AG04449 (cell line): ENCODE measurements at places on chromosomes 16 and 17.

- no peak for DNase-seq
Measured at GRCh38 chr17:16440901-16441629, 25.7 kb downstream of the TRPV2 start.

- DNase-seq: no peak
Measured at GRCh38 chr17:47705536-47706530, 11.9 kb downstream of the TBKBP1 start.

GRCh38 chr16:50386774-50387173 is 18.0 kb upstream of the BRD7 start:
- DNase-seq: no peak

DNA sequence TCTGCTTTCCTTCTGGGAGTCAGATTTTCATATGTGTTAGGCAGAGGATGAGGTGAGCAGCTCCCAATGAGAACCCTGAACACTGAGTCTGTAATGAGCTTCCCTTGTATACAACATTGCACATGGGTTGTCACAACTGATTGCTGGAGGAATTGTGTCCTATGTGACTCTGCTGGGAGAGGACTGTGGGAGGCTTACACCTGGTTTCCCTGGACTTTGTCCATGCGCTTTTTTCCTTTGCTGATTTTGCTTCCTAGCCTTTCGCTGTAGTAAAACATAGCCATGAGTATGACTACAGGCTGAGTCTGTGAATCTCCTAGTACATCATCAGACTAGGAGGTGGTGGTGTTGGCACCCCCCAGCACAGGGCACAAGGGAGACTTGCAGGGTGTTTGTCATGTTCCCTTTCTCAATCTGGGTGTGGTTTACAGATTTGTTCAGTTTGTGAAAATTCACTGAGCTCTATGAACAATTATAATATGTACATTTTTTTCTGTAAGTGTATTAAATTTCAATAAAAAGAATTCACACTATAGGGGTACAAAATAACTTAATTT is 1.7 kb upstream of the PLK1 start:
- no peak for DNase-seq

- DNase-seq: no peak
Measured at GRCh38 chr16:22684574-22685458, 129.1 kb upstream of the HS3ST2 start.

- no peak for DNase-seq
Measured at GRCh38 chr17:76267051-76267576, 2.0 kb downstream of the UBALD2 start.

GRCh38 chr16:56300891-56301850 is 109.9 kb downstream of the GNAO1 start:
- DNase-seq: peak; percentile 24

DNA sequence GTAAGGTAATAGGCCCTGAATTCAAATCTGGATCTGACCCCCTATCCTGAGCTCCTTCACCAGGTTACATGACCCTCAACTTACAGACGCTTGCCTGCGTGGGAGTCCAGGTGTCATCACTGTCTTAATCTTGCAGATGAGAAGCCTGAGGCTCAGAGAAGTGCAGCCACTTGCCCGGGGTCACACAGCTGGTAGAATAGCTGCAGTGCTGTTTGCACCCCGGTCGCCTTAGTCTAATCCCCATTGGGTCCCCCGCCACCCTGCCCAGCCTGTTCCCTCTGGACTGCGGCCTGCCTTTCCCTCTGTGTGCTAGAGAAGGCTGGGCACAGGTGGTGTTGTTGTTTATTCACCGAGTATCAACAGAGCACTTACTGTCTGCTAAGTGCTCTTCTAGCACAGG is 107.0 kb downstream of the SDR42E1 start:
- DNase-seq: no peak
